Smooth muscle cell of the coronary artery (primary cell): ENCODE measurements at places on chromosomes 13 and 19. TPM values are rescaled to one million over a fixed set of nuclear protein-coding genes. Genes with fewer than 3 reads are reported as not detected.

Gene MEF2B
- total RNA-seq = not detected in 2 replicates

Gene FAAP24
- 1.5 and 1.7 TPM in 2 replicates for total RNA-seq

Gene KLK10
- not detected in 2 replicates for total RNA-seq

Gene POU2F2
- 0.08 and 0.12 TPM in 2 replicates for total RNA-seq

Gene DENND1C
- total RNA-seq = not detected in 2 replicates
